ENCODE measurements at places on chromosomes 1 and 21.

GRCh38 chr1:175463853-175464252, 271.3 kb upstream of the KIAA0040 start:
- no peak for DNase-seq

GRCh38 chr1:208540724-208541123, 296.5 kb upstream of the PLXNA2 start:
- DNase-seq, result no peak

DNA sequence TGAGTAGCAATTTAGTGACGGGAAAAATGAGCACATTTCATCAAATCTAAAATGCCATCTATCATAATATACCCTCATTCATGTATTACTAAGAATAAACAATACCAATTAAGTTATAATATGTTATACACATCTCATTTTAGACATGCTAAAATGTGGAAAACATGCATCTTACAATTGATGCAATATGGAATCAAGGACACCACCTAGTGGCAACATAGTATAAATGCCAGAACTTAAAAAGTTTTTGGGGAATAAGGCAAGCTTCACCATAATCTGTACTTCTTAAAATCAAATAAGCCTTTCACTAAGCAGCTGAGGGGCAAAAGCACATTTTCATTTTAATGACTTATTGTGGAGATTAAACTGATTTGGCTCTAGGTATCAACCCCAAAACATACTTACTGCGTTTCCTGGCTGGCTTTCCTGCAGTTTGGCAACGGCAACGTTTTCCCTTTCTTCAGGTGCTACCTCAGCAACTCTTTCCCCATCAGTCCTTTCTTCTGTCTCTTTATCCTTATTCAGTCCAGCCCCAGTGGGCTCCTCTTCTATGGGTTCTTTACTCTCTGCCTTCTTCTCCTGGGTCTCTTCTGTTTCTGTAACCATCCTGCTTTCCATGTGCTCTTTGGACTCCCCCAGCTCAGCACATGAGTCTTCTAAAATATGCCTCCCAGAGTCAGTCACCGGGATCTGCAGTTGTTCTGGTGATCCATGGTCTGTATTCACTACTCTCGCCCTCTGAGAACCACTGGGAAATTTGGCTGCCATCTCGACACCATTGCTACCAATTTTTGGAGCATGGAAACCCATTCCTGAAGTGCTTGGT, 11.4 kb downstream of the SDE2 start:
- DNase-seq, result no peak

GRCh38 chr1:209316929-209317328, 266.6 kb upstream of the CAMK1G start:
- no peak for DNase-seq

GRCh38 chr1:245804696-245805095, 649.9 kb downstream of the KIF26B start:
- no peak for DNase-seq

- DNase-seq, result no peak
These were observed 23.2 kb downstream of the RPE65 start for GRCh38 chr1:68426594-68426993.

DNA sequence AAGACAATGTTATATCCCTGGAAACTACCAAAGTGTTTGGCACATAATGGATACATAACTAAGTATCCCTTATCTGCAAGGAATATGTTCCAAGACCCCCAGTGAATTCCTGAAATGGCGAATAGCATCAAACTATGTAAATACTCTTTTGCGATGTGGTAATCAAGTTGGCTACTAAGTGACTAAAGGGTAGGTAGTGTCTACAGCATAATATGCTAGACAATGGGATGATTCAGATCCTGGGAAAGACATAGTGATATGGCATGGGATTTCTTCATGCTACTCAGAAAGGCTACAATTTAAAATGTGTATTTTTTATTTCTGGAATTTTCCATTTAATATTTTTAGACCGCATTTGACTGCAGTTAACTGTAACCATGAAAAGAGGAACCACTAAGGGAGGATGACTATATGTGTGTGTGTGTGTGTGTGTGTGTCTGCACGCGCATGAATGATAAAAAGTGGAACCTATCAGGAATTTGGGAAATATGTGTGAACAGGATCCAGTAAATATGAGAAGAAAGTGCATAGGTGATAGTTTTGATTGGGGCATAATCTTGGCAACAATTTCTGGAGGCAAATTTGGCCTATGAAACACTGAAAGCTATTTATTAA, 1899.9 kb downstream of the NCAM2 start:
- DNase-seq, result no peak

DNA sequence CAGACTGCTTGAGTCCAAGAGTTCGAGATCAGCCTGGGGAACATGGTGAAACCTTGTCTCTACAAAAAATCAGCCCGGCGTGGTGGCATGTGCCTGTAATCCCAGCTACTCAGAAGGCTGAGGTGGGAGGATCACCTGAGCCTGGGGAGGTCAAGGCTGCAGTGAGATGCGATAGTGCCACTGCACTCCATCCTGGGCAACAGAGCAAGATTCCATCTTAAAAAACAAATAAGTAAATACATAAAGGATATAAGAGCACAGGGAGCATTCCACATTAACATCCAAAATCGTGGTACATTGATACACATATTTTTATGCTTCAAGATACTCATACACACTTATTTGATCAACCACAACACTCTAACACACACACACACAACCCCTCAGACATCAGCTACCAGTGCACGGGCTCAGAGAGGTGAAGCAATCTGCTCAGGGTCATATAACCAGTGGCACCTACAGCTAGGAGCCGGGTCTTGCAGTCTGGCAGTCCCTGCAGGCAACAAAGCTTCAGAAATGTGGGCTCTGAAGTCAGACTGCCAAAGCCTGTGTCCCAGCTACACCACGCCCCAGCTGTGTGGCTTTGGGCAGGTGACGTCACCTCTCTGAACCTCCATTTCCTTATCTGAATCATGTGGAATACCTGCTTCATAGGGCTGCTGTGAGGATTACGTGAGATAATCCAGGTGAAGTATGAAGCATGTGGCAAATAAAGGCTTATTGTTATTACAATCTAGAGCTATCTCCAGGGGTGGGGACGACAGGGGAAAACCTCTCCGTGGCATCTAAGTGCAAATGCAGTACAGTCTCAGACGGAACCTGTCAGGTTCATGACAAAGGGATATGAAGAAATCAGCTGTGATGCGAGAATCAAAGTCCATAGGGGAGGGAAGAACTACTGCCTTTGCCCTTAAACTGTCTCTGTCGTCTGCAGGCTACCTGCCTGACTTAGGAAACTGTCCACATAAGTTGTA, 4.8 kb upstream of the CRYBG2 start:
- peak; percentile 30 for DNase-seq

- no peak for DNase-seq
These were observed 70.3 kb downstream of the URB2 start for GRCh38 chr1:229696385-229696784.

DNA sequence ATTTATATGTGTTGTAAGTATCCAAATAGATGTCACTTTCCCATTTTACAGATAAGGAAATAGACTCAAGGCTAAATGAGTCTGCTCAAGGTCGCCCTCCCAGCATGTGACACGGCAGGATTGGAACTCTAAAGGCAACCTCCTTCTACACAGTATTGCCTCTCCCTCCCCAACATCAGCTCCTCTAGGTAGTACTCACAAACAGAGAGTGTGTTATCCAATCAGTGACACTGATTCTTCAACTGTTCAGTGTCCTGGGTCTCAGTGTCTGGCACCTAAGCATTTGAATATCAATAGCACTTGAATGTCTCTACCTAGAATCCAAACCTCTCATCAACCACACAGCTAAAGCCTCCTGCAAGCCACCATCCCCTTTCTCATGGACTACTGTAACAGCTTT, 87.1 kb downstream of the DAB1 start:
- DNase-seq, result no peak

Measured in NCI-H524 (cell line).